ENCODE measurements at places on chromosomes 7 and 10.

DNA sequence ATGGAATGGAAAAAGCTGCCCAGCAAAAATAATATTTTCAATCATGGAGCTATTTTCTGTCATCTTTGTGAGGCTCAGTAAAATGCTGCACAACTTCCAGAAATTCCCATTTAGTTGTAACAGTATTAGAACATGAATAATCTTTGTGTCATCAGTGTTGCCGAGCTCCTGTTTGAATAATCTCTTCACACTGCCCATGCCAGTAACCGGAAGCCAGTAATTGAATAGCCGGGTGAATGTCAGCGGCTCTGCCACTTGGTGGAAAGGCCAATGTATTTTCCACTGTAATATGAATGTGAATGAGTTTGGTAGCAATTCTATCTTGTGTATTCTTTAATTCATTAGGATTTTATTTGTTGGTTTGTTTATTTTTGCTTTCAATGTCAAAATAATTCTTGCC, 172.5 kb upstream of the INSYN2A start:
- no peak for DNase-seq

GRCh38 chr10:119724593-119725516, 995 bp upstream of the INPP5F start:
- no peak for DNase-seq

GRCh38 chr7:48376263-48376662, 205.0 kb downstream of the ABCA13 start:
- DNase-seq: no peak

DNA sequence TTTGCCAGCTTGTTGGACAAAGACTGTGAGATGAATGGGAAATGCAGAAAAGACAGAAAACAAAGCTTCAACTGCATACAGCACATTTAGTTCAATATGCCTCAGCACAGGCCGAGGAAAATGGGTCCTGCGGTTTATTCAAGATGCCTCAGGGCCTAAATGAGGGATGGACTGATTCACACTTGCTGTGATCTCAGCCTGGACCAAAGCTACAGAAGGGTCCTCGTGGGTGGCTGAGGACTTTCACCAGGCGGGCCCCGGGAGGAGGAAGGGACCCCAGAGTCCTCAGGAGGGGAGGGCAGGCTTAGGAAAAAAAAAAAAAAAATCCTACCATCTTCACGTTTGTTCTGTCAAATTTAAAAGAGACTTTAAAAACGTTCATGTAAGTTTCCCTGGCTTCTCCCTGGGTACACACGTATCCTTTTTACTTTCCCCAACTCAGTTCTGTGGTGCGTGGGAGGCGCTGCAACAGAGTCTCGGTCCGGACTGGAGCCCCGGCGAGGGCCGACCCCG, 624 bp upstream of the ZNF783 start:
- no peak for DNase-seq

DNA sequence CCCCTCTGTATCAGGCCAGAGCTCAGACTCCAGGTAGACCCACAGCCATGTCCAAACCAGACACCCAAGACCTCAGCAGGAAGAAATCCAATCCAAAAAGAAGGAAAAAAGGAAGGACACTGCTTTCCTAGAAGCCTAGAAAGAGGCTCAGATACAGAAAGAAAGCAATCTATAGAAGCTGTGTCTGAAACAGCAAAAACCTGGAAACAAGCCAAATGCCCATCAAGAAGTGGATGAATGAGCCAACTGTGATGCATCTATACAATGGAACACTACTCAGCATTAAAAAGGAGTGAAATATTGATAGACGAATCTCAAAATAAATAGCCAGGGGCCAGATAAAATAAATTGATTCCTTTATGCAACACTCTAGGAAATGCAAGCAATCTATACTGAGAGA, 31.6 kb downstream of the GRB10 start:
- no peak for DNase-seq

- no peak for DNase-seq
Measured at GRCh38 chr7:132869166-132869861, 212.6 kb downstream of the CHCHD3 start.

GRCh38 chr10:12801214-12802087, 200.1 kb downstream of the CCDC3 start:
- DNase-seq: no peak

- peak; percentile 21 for DNase-seq
Measured at GRCh38 chr7:100127866-100128636, 1.3 kb downstream of the MBLAC1 start.

GRCh38 chr7:44971188-44971901, 7.5 kb downstream of the MYO1G start:
- no peak for DNase-seq

DNA sequence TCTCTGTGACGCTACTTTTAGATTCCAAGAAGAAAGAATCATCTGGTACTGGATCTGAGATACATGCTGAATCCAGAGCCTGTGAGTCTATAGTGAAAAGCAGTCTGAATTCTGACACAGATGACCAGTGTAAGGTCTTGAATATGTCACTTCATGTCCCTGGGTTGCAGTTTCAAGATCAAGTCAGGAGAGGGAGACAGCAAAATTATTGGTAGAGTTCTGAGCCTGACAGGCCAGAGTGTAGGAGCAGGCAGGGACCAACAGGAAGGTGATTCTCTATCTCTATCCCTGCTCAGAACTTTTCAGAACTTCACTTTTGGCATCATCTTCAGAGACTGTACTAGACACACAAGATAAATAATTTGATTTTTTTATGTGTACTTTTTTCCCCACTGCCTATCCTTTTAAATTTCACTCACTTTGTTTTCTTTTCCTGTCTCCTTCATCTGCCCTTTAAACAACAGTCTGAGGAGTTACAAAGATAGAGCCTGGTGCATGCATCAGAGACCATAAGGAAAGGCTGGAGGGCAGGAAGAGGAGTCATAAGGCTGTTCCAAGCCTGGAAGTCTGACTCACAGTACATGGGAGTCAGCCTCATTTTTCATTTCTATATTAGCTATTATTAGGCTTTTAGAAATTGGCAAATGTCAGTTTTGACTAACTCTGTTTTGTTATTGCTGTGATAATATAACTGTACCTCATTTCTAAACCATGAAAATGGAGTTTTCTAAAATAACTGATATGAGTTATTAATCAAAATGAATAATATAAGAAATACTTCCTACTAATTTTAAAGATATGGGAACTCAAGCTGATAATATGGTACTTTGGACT, 120.2 kb upstream of the TMEM229A start:
- DNase-seq: no peak

- no peak for DNase-seq
Measured at GRCh38 chr10:82150123-82150900, 275.3 kb downstream of the NRG3 start.

GRCh38 chr7:19116121-19117090, 1.0 kb downstream of the TWIST1 start:
- no peak for DNase-seq

DNA sequence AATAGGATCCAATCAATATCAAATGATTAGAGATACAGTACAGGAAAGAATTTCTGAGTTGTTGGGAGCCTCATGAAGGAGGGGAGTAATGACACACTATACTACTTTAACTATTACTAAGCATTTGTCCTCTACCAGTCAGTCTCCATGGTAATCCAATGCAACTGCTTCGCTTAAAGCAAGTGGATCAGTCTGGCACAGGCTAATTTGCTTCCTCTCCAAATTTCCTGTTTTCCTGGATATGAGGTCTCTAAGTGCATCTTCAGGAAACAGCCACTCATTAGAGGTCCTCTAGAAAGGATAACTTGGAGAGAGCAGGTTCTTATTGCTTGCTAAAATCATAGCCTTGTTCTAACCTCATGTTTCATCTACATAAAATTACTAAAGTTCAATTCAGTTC, 8.4 kb upstream of the SEPTIN7 start:
- DNase-seq: no peak

GRCh38 chr7:5532536-5533335, 109.1 kb upstream of the TNRC18 start:
- DNase-seq: peak; percentile 56

- DNase-seq: no peak
Measured at GRCh38 chr10:88386821-88387773, 196.0 kb downstream of the RNLS start.

DNA sequence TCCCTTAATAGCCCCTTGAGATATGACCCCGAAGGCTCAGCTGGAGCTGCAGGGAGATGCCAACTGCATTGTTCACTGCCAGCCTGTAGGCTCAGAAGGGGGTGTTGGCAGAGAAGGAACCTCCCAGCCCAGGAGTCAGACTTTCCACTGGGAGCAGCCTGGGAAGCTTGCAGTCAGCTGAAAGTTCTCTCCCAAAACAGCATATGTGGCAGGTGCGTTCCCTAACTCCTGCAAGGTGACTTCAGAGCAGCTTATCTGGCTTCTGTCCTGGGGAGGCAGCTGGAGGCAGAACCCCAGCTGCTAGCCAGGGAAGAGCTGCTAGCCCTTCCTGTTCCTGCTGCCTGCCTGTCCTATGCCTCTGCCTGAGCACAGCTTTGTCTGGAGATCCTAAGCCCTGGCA, 8.1 kb downstream of the SFTPA2 start:
- DNase-seq: no peak

DNA sequence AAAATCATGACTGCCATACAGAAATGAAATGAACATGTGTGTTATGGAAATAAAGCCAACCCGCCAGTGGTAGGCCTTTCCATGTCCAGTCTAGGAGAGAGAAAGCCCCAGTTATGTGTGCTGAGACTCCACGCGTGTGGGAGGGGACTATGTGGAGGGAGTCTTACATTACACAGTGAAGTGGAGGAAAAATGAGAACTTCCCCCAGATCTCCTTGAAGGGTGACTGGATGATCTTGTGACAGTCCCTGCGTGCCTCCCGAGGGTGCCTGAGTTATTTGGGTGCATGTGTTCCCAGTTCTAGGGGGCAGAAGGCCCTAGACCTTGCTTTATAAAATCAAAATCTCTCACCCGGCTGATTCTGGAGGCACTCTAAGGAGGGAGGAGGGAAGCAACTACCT, 24.2 kb downstream of the UPP1 start:
- DNase-seq: no peak

- DNase-seq: no peak
Measured at GRCh38 chr10:64159910-64160872, 639.0 kb downstream of the REEP3 start.

GRCh38 chr10:31920538-31920937, 8.1 kb downstream of the ARHGAP12 start:
- DNase-seq: no peak

GRCh38 chr7:18623389-18623788, 127.8 kb downstream of the HDAC9 start:
- no peak for DNase-seq

DNA sequence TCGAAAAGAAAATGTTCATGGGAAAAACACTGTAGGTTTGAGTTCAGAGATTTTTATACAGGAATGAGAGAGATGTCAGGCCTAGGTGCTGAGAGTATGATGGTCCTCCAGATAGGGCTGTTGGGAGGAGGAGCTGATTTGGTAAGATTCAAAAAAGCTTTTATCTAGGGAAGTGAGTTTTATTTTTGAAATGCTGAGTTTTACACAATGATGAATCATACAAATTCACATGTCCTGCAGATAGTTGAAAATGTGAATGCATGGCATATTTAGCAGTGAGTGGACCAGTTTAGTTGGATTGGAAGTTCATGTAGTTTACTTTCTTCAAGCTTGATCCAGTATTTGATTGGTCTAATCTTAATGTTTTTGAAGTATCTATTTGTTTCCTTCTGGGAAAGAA, 154.8 kb downstream of the LRRC4 start:
- DNase-seq: no peak

DNA sequence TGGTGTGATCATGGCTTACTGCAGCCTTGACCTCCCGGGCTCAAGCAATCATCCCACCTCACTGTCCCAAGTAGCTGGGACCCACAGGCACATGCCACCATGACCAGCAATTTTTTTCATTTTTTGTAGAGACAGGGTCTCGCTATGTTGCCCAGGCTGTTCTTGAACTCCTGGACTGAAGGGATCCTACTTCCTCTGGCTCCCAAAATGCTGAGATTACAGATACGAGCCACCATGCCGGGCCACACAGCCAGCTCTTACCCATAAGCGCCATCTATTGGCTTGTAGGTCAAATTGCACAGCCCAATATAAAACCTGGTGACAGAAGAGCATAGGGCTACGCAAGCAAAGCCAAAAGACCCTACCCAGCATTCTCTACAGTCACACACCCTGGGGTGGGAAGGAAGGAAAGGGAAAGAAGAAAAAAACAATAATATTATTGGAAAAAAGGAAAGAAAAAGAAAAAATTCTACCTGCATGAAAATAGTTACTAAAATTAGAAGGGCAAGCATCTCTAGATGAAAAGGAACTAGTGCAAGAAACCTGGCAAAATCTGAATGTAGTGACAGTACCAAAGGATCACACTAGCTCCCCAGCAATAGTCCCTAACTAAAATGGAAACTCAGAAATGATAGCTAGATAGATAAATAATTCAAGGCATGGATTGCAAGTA, 29.4 kb upstream of the AMPH start:
- peak; percentile 5 for DNase-seq

GRCh38 chr7:107505997-107506673, 36.3 kb downstream of the GPR22 start:
- DNase-seq: no peak

GRCh38 chr10:48291190-48291589, 15.3 kb upstream of the MAPK8 start:
- DNase-seq: no peak
